ENCODE measurements at places on chromosomes 12 and 14.
A peak's percentile ranks its signal among the peaks of the same experiment; 100 is the strongest.

DNA sequence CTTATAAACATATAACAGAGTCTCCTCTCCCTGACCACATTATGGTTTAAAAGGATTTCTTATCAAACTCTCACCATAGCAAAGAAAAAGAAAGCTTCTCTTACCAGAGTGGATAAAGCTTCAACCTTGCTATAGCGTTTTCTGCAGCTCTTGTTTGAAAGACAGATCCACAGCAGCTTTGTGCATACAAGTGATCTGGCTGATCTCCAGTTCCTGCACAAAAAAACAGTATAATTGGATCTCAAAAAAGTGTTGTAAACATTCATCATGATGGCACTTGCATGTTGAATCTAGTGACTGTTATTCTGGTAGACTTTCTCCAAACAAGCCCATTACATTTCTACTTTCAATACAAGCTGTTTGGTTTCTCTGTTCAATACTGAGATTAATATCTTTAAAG is 178.9 kb upstream of the MGAT4C start:
- no peak for DNase-seq

- no peak for DNase-seq
These were observed 106.1 kb upstream of the RFLNA start for GRCh38 chr12:124188561-124189405.

DNA sequence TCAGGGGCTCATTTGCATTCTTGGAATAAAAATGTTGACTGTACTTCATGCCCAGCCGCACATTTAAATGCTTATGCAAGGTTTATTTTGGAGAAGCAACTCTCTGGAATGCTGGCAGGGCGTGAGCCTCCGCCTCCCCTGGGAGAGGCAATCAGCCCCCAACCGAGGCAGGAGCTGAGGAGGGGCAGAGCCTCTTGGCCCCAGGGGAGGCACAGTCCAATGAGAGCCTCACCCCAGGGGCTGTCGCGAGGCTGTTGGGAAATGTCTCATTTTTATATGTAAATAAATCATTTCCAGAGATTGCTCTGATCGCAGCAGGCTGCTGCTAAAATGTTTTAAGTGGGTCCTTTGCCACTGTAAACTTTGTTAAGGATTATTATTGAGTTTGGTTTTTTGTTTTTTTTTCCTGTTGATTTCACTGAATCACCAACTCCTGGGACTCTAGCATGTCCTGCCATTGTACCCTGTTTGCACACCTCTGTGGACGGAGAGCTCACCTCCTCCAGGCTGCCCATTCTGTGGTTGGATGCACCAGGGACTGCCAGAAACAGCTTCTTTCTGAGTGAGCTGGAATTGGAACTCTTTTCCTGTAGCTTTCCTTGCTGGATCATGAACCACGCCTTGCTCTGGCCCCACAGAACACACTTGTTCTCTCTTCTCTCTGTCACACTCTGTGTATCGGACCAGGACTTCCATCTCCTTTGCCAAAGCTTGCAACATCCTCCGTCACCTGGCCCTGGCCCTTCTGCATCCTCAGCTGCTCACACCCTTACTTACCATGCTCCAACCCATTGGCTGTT is 46.9 kb upstream of the FAM181A start:
- no peak for DNase-seq

- no peak for DNase-seq
These were observed 69.3 kb downstream of the ANKS1B start for GRCh38 chr12:99915251-99916082.

DNA sequence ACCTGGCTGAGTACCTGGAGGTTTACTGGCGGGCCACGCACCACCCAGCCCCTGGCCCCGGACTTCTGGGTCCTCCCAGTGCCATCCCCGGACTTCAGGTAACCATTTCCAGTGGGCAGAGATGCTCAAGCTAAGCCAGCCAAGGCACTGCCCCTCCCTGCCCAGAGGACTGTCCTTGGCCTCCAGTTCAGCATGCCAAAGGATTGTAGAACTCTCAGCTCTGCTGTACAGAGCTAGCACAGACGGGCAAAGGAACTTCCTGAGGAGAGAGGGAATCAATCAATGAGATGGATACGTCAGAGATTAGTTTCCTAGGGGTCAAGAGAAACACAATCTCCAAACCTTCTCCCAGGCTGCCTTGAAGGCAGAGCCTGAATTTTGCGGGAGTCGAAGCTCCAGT is 8.7 kb downstream of the CACNB3 start:
- DNase-seq, result no peak

GRCh38 chr12:43063650-43064049 is 474.1 kb upstream of the PRICKLE1 start:
- no peak for DNase-seq

- no peak for DNase-seq
These were observed 123.2 kb downstream of the FGD4 start for GRCh38 chr12:32522331-32523221.

- no peak for DNase-seq
These were observed 35.0 kb downstream of the KITLG start for GRCh38 chr12:88544991-88545980.

DNA sequence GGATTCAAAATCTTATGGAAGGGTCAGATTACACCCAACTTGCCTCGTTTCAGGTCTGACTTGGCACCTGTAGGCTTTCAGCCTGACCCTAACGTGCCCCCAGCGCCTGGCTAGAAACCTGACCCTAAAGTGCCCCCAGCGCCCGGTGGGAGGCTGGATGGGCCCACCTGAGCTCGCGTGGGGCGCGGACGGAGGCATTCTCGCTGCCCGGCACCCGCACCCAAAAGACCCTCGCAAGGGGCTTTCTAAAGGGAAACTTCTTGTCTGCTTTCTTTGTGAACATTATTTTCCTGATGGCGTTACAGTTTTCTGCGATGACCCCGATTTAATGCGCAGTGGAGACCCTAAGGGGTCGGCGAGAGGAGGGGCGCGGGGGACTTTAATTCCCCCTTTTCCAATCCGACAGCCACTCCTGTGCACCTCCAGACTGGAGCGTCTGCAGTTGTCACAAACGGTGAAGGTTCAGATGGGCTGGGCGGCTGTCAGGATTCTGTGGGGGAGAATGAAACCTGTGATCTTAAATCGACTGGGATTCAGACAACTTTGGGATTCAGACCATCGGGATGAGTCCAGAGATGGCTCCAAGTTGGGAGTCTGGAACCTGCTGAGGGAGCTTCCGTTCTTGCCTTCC is 751 bp upstream of the HRK start:
- no peak for DNase-seq

GRCh38 chr14:99619835-99620834 is 16.1 kb upstream of the CCDC85C start:
- peak; percentile 55 for DNase-seq

- no peak for DNase-seq
These were observed 30.6 kb downstream of the STK38L start for GRCh38 chr12:27274706-27275105.

- DNase-seq, result no peak
These were observed 762.4 kb downstream of the SLC6A15 start for GRCh38 chr12:84150201-84150600.

GRCh38 chr12:104704224-104704779 is 247.6 kb downstream of the CHST11 start:
- DNase-seq, result no peak

DNA sequence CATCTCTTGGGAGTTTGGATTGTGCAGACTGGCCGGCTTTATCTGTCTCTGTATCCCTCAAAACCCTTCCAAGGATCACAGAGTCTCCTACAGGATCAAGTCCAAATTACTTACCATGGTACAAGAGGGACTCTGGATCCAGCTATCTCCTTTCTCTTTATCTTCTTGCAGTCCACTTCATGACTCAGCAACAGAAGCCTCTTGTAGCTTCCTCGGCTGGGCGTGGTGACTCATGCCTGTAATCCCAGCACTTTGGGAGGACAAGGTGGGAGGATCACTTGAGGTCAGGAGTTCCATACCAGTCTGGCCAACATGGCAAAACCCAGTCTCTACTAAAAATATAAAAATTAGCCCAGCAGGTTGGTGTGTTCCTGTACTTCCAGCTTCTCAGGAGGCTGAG is 189.7 kb downstream of the BCAT1 start:
- DNase-seq, result no peak

- no peak for DNase-seq
These were observed 646.7 kb upstream of the FOXG1 start for GRCh38 chr14:28119849-28120248.

GRCh38 chr14:55580470-55581341 is 699 bp downstream of the KTN1 start:
- DNase-seq, result peak; percentile 58

DNA sequence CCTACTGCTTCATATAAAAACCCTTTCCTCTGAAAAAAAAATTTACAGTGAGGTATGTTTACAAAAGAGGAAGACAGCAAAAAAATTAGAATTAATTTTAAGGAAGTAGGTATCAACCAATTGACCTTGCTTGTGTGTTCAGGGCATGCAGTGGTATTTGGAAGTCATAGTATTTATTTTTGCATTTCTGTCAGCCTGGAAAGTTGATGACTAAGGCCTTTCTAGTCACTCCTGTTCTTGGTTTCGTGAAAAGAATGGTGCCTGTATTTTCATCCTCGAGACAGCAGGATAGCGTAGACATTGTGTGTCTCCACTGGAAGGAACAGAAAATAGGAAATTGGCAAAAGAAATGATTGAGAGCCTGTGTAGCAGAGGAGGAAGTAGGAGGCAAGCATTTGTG is 24.5 kb downstream of the SLC16A7 start:
- DNase-seq, result no peak

- peak; percentile 84 for DNase-seq
These were observed 112.3 kb upstream of the BCL2L14 start for GRCh38 chr12:11958221-11959091.

Data from activated naive CD4-positive, alpha-beta T cell treated with anti-CD3 and anti-CD28 coated beads for 36 hours (primary cell).